RWPE1 (cell line): ENCODE measurements at places on chromosomes 11 and 22.

DNA sequence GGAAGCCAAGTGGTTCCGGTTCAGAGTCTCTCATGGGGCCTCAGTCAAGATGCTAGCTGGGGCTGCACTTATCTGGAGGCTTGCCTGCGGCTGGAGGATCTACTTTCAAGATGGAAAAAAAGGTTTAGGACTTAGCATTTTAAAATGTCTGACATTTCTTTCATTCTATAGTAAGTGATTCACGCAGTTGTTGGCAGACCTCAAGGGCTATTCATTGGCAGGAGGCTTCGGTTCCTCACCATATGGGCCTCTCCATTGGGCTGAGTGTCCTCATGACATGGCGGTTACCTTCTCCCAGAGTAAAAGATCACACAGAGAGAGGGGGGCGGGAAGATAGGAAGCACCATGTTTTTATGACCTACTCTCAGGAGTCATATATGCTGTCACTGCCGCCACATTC lies 298.0 kb upstream of the PLET1 start:
- no peak for DNase-seq

DNA sequence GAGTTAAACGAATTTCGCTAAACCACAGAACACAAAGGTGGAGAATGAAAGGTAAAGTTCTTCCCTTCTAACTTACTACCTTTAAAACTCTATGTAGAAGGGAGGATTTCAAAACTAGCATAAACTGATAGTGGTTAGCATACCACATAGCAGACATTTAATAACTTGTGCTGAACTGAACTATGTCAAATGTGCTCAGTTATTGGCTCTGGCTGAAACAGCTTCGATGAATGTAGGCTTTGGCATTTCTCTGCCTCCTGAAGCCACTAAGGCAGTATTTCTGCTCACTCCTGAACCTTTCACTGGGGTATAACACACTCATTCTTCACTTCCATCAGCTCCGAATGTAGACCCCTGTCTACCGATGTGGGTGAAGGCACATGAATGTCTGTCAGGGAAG lies 1188.1 kb downstream of the LRRC4C start:
- DNase-seq, result no peak

GRCh38 chr11:18849406-18849805 lies 57.8 kb upstream of the PTPN5 start:
- no peak for DNase-seq

- no peak for DNase-seq
Observed at GRCh38 chr11:128181088-128181480, 406.3 kb downstream of the ETS1 start.

DNA sequence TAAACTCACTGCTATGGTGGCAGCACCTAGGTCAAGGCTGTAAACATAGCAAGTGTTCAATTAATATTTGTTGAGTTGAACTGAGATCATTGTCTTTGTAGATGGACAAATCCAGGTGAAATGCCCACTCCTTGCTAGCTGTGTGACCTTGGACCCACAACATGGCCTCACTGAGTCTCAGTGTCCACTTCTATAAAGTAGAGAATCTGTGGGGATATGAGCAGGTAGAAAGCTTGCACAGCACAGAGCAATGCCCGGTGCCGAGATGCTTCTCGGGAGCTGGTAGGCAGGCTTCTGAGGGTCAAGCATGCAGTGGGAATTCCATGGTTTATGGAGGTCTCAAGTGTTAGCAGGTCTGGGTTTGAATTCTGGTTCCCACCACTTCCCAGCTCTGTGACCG lies 97.9 kb upstream of the SYT13 start:
- no peak for DNase-seq

DNA sequence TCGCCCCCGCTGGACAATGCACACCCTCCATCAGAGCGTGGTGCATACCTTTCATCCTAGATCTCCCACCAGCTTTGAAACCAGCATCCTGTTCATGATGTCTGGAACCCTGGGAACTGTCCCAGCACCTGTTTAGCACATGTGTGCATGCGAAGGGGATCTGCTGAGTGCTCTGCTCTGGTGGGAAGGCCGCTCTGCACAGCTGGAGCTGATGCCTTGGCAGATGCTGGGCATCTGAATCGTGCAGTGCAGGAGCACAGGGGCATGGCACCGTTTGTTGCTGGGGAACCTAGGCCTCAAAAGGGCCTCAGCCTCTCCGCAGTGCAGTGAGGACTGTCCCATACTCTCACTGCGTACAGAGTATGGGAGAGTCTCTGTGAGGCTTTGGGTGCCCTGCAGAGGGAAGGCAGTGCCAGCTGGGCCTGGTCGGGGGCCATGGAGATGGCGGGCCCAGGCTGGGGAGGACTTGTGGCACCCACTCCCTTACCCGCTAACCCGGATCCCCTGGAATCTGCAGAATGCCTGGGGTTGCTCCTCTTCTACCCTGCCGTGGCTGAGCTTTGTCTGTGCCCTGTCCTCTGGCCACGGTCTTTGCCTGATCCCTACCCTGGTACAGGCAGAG lies 72.9 kb upstream of the ATXN10 start:
- DNase-seq, result no peak
